Activated T-helper 1 cell treated with Interleukin-2 at 50 U/mL for 16 hours (primary cell): ENCODE measurements at places on chromosomes 7 and 10.

GRCh38 chr10:101666083-101666482 lies 28.9 kb downstream of the FBXW4 start:
- no peak for DNase-seq

DNA sequence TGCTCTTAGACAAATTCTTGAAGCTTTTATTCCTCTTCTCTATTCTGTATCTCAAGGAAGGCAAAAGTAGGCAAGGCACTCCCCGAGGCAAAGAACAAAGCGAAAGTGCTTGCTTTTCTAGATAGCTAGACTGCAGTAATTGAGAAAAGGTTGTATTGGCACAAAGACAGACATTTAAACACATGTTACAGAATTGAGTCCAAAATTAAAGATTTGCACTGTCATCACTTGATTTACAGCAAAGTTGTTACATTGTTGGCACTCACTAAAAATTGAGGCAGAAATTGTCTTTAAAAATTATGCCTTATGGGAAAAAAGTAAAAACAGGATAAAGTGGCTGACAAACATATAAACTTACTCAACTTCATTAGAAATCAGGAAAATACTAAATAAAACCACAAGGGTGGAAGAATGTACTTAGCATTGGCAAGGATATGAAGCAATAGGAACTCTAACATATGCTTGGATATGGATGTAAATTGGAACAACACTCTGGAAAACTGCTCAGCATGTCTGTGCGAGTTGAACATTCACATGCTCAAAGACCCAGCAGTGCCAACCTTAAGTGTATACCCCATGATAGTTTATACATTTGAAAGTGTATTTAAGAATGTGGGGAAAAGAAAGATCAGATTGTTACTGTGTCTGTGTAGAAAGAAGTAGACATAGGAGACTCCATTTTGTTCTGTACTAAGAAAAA lies 491.3 kb downstream of the GLRX3 start:
- DNase-seq = no peak

- DNase-seq = no peak
These were observed 95.7 kb upstream of the ARMC3 start for GRCh38 chr10:22832066-22832602.

DNA sequence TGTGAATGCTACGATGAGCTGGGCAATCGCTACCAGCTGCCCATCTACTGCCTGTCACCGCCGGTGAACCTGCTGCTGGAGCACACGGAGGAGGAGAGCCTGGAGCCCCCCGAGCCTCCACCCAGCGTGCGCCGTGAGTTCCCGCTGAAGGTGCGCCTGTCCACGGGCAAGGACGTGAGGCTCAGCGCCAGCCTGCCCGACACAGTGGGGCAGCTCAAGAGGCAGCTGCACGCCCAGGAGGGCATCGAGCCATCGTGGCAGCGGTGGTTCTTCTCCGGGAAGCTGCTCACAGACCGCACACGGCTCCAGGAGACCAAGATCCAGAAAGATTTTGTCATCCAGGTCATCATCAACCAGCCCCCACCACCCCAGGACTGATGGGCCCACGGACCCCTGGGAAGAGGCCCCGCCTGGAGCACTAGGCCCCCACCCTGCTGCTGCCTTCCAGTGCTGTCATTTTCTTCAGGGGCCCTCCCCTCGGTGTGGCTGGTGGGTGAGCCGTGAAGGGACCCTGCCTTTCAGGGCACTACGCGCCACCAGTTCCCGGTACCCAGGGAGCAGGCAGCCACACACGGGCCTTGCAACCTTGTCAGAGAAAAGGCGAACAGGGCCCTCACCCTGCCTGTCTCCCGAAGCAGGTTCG lies 2.3 kb upstream of the ANKRD2 start:
- no peak for DNase-seq

DNA sequence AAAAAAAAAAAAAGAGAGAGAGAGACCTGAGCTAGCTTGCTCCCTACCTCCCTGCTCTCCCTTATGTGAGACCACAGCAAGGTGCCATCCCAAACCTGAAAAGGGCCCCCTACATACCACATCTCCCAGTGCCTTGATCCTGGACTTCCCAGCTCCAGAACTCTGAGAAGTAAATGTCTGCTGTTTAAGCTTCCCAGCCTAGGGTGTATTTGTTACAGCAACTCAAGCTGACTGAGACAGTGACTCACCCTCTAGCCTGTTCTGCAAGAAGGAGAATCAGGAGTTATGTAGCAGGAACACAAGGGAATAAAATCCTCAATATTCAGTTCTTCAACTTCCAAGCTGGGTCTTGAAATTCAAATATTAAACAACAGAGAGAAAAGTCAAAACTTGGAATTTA lies 52.1 kb upstream of the TMEM72 start:
- no peak for DNase-seq

DNA sequence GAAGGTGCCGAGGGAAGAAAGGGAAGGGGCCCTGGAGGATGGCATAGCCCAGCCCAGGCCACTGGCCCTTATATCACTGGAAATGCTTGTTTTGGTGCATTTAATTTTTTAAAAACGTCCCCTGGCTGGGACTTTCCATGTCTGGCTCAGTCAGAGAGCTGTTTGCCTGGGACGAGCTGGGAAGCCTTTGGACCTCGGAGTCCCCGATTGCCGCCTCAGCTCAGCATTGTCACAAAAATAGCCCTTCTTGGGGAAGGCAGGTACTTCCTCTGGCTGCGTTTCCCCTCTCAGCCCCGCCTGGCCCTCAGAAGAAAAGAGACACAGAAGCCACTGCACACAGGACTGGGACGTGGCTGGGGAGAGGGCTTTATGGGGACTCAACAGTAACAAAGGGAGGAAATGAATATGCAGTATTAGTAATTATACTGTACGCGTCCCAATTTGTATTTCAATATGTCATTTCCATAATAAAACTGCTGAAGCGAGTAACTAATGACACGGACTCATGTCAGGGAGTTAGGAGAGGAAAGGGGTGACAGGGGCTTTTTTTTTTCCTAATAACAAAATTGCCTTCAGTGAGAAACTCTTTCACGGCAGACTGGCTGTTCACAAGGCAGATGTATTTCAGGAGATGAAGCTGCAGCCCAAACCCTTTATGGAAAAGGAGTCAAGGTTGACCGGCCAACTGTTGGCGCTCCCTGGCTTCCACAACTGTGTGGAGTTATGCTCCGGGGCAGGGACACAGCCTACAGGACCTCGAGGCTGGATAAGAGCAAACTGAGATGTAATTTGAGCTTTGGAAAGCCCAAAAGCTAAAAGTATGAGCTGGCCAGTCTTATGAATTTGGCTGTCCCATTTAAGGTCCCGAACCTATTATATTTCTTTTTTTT lies 31.0 kb upstream of the MXI1 start:
- DNase-seq = no peak

DNA sequence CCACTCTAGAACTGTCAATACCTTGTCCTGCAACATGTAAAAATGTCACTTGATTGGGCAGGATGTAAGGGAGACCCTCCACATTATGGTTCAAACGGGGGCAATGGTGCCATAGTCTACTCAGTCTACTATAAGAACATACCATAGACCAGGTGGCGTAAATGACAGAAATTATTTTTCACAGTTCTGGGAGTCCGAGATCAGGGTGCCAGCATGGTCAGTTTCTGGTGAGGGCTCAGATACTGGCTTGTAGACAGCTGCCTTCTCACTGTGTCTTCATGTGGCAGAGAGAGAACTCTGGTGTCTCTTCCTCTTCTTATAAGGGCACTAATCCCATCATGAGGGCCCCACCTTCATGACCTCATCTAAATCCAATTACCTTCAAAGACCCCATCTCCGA lies 18.7 kb upstream of the TMEM178B start:
- DNase-seq = no peak

- DNase-seq = no peak
These were observed 1124.4 kb downstream of the NXPH1 start for GRCh38 chr7:9557853-9558252.
